ENCODE measurements at places on chromosomes 4 and X. TPM values are rescaled to one million over a fixed set of nuclear protein-coding genes. Genes with fewer than 3 reads are reported as not detected.
A peak's percentile ranks its signal among the peaks of the same experiment; 100 is the strongest.

Gene NXF2B
- 1.0 TPM for total RNA-seq

Gene FAM9B
- 0.44 TPM for total RNA-seq

DNA sequence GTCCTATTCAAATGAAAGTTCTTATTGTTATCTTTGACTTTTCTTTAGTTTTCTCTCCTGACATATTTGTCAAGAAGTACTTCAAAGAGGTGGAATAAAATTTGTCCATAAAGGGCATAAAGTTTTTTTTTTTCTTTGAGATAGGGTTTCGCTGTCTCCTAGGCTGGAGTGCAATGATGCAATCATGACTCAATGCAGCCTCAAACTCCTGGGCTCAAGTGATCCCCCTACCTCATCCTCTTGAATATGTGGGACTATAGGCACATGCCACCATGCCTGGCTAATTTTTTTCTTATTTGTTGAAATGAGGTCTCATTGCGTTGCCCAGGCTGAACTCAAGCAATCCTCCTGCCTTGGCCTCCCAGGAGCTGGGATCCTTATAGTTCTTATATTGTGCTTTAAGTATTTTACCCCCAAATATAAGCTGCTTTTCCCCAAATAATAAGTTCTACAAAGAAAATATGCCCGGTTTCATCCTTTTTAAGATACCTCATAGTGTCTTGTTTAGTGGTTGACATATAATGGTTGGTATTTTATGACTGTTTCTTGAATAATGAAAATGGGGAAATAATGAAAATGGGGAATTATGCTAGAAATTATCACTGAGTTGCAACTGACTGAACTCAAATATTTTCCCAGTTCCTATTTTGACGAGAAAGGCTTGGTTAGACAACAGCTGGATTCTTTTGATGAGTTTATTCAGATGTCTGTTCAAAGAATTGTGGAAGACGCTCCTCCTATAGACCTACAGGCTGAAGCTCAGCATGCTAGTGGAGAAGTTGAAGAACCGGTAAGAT is 11.6 kb downstream of the POLR2B start:
- DNase-seq = no peak

Gene NIPAL1
- 1.3 TPM for total RNA-seq

- DNase-seq = peak; percentile 60
These were observed 32.9 kb upstream of the STX18 start for GRCh38 chr4:4574792-4575191.

GRCh38 chr4:1547131-1547855 is 136.8 kb downstream of the FAM53A start:
- no peak for DNase-seq

DNA sequence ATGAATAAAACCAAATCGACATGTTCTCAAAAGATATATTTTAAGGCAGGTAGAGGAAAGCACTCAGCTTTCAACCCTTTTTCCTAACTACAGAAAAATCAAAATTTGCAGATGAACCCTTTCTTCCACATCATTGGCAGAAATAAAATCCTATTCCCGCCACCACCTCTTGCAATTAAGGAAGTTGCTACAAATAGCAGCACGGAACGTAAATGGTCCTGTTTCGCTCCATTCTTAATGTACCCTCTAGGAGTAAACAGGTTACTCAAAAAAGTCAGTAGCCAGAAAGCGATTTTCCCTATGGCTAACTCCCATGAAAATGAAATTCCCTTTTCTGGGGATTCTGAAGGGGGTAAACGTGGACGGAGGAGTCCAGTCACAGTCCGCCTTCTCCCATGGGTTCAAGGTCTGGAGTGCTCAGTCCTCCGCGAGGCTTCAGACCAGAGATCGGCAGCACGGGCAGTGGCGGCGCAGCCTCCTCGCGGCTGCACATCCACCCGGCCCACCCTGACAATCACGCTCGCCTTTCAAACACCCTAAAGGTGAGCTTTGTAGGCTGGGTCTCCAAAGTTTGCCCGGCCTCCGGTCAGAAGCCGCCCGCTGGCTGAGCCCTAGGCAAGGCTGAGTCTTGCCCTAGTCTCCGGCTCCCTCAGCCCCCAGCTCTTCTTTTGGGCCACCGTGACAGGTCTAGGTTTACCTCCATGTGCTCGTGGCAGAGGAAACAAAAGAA is 1.8 kb downstream of the ATP11C start:
- DNase-seq = peak; percentile 37

DNA sequence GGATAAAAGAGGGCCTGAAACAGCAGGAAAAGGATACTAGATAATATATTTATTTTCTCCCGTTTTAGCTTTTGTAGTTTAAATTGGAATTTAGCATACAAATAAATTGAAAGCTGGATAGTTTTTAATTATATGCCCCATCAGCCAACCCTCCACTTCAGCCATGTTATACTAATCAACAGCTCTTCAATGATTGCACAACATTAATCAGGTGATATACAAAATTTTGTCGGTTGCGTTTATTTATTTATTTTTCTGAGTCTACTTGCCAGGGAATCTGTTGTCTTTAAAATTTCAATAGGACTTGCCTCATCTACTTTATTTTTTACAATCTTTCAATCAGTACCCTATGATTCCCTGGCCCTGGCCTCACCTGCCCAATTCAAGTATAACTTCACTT is 12.1 kb downstream of the DGKK start:
- no peak for DNase-seq

Gene HSFX2
- total RNA-seq = not detected

DNA sequence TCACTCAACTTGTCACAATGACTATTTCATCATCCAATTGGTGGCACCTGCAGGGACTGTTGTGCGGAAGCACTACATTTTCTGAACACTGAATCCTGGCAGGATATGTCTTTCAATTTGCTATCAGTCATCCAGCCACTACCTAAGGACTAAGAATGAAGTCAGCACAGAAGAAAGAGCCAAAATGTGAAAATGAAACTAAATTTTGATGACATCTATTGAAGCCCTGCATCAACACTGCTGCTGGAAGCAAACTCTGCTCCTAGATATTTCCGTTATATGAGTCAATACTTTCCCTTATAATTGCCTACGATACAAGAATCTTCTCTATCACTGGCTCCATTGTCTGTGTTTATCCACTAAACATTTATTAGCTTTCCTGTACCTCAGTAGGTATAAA is 917.9 kb downstream of the RAPGEF2 start:
- DNase-seq = no peak

- DNase-seq = no peak
These were observed 12.5 kb upstream of the PLK4 start for GRCh38 chr4:127868196-127868595.
